ENCODE measurements at places on chromosomes 4 and X. TPM values are rescaled to one million over a fixed set of nuclear protein-coding genes. Genes with fewer than 3 reads are reported as not detected.

GRCh38 chrX:121260596-121261240 is 213.3 kb downstream of the GLUD2 start:
- H3K36me3 ChIP-seq, result no peaks in the 10 kb centered on the region
- H3K4me1 ChIP-seq, result no peaks in the 10 kb centered on the region
- DNase-seq, result no peak

DNA sequence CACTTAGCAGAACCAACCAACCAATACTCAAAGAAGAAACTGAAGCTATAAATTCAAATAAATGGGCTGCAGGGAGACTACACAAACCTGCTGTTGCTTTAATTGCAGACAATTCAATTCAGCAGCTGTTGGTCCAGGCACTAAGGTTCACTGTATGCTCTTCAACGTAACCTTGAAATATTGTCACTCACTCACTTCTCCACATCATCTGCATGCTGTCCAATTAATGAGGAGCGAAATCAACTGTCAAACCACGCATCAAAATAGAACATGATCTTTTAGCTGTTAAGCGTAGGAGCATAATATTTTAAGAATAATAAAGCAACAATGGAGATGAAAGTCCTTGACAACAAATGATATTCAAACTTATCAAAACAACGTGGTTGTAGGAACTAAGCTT is 17.0 kb downstream of the ENOX2 start:
- H3K4me3 ChIP-seq, result no peak overlapping the region
- H3K27me3 ChIP-seq, result no peaks in the 10 kb centered on the region
- no peaks in the 10 kb centered on the region for H3K4me1 ChIP-seq
- no peak for DNase-seq

- peak overlapping the region; percentile 52 for H3K27ac ChIP-seq
- DNase-seq, result peak; percentile 92
- no peaks in the 10 kb centered on the region for H3K27me3 ChIP-seq
- peaks cover 11% of the 10 kb centered on the region for H3K36me3 ChIP-seq
- peaks cover 5% of the 10 kb centered on the region for H3K4me1 ChIP-seq
Observed at GRCh38 chr4:40887764-40888131, 138.0 kb downstream of the NSUN7 start.

DNA sequence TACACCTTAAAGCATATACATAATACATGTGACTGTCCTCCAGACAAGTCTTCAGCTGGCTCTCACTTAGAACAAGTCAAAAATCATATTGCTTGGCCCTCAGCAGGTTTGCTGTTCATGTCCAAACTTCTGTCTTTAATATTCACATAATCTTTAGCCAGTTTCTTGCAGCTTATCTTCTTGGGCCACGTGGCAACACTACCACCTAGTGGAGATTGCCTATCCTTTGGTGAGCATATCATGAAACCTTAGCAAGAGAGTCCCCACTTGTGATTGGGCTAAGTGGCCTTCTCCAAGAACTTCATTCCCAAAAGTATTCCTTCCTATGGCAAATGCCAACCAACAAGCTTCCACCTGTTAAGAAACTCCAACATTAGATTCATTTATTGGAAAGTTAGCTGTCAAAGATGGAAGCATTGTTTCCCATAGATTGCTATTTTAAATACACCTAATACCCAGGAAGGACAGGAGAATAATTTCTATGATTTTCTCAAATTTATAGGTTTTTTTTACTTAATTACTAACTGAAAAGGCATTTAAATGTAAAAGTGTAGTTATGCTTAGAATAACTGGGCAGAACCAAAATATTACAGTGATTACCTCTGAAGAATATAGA is 231.9 kb upstream of the INTU start:
- no peak overlapping the region for H3K27ac ChIP-seq
- peaks cover 2% of the 10 kb centered on the region for H3K4me1 ChIP-seq
- H3K36me3 ChIP-seq, result no peaks in the 10 kb centered on the region
- H3K27me3 ChIP-seq, result peaks cover 4% of the 10 kb centered on the region
- no peak overlapping the region for H3K4me3 ChIP-seq
- peak; percentile 83 for DNase-seq

- H3K27ac ChIP-seq, result no peak within 1 kb of the TSS
- peaks cover 29% of the 10 kb centered on the region for H3K36me3 ChIP-seq
- DNase-seq, result peak; percentile 57
- H3K27me3 ChIP-seq, result no peaks in the 10 kb centered on the region
Observed at GRCh38 chrX:71301195-71301924, at the start of gene ITGB1BP2. Gene ITGB1BP2, plus strand, starts transcription at chrX:71301750. Its CDS starts 57 bp downstream, at chrX:71301807.

- H3K4me3 ChIP-seq, result no peak overlapping the region
- H3K36me3 ChIP-seq, result no peaks in the 10 kb centered on the region
- H3K27ac ChIP-seq, result no peak overlapping the region
- peak; percentile 68 for DNase-seq
Observed at GRCh38 chrX:10636337-10636736, 16.0 kb upstream of the MID1 start.

DNA sequence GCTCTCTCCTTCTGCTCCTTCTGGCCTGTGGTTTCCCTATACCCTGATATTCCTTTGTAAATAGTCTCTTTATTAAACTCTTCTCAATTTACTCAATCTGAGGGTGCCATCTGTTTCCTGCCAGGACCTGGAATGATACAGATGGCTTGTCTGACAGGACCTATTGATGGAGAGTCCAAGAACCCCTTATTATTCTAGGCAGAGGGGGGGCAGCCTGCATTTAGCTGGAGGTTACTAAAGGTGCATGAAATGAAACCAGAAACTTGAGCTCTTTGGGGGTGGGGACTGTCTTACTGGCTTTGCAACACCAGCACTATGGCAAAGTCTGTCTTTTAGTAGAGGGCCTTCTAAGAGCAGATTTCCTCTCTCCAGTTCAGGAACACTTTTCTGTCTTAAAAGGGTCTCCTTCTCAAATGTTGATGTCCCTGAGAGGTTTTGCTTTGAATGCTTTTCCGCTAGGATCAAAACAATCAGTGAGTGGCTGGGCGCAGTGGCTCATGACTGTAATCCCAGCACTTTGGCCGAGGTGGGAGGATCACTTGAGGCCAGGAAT is 162.5 kb upstream of the MED14 start:
- DNase-seq, result no peak
- peaks cover 4% of the 10 kb centered on the region for H3K27me3 ChIP-seq
- H3K4me3 ChIP-seq, result no peak overlapping the region
- no peak overlapping the region for H3K27ac ChIP-seq
- H3K4me1 ChIP-seq, result no peaks in the 10 kb centered on the region

DNA sequence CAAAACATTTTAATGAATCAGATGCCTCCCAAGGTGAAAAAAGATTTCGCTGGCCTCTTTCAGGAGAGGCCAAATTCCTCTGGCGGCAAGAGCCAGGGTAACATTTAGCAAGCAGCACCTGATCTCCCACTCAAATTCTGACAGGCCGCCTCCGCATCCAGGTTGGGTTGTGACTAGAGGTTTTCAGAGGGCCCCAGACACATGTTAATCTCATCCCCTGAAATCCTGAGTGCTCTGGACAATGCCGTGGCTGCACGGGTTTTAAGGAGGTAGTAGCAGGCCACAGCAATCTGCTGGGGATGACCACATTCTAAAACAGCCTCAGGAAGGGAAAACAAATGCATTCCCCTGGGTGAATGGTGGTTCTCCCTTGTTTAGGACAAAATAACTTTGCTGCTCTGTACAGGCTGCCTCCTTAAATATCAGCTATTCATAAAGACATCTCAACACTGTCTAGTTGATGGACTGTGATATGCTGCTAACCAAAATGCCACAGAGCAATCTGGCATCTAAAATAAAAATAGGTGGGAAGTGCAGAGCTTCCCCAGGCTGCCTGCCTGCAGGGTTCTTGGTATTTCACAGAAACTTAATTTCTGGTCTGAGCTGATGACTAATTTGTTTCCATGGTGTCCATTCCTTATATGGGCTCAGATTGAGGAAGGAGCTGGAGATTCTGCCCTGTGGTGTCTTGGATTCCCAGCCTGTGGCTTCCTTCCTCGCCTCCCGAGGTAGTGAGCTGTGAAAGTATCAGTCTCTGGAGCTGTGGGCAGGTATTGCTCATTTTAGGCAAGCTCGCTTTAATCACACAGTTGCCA is 202.0 kb downstream of the DCLK2 start:
- peak overlapping the region; percentile 91 for H3K27ac ChIP-seq
- H3K36me3 ChIP-seq, result peaks cover 1% of the 10 kb centered on the region
- peaks cover 19% of the 10 kb centered on the region for H3K4me1 ChIP-seq
- no peak overlapping the region for H3K4me3 ChIP-seq
- no peaks in the 10 kb centered on the region for H3K27me3 ChIP-seq

- no peaks in the 10 kb centered on the region for H3K36me3 ChIP-seq
- H3K4me1 ChIP-seq, result no peaks in the 10 kb centered on the region
- no peaks in the 10 kb centered on the region for H3K27me3 ChIP-seq
- DNase-seq, result peak; percentile 3
- no peak overlapping the region for H3K4me3 ChIP-seq
Observed at GRCh38 chrX:86806786-86807185, 658.5 kb downstream of the DACH2 start.

DNA sequence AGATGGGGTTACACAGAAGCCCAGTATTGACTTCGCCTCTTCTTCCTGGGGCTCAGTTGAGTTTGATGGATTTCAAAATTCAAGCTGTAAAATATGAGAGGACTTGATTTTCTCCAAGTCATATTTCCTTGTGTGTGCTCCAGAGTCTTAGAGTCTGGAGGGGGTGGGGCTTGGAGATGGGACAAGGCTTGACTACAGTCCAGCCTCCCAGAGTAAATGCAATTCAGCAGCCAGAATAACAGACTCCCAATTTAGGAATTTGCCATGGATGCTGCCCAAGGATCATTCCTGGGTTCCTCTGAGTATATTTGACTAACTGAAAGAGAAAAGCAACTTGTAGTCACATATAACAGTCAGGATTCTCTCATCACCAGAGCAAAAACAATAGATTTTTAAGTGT is 53.7 kb upstream of the RBPJ start:
- DNase-seq, result peak; percentile 53
- H3K27me3 ChIP-seq, result no peaks in the 10 kb centered on the region
- no peaks in the 10 kb centered on the region for H3K4me1 ChIP-seq
- no peaks in the 10 kb centered on the region for H3K36me3 ChIP-seq
- no peak overlapping the region for H3K27ac ChIP-seq

DNA sequence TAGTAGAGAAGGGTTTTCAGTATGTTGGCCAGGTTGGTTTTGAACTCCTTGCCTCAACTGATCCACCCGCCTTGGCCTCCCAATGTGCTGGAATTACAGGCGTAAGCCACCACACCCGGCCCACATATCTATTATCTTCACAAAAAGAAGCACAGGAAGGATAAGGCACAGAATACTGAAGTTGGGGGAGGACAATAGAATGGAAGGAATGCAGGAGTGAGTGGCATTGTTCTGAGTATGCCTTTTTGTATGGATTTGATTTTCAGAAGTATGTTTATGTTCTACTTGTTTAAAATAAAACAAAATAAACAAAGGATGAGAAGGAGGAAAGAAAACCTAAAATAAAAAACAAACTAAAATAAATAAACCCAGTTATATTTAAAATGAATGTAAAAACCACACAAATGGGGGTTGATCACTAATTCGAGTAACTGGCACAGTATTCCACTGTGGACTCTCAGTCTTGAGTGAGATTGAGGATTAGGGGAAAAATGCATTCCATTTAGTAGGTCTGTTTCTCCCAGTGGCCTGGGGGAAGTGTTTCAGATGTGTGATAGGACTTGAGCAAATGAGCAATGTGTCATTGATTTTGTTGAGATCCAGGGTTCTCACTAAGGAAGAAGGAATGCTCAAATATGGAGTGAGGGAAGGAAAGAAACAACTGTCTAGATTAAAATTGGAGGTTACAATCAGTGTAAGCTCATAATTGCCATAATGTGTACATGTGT is 109.0 kb upstream of the C1QTNF7 start:
- no peak overlapping the region for H3K4me3 ChIP-seq
- H3K36me3 ChIP-seq, result no peaks in the 10 kb centered on the region
- DNase-seq, result peak; percentile 53
- H3K27me3 ChIP-seq, result no peaks in the 10 kb centered on the region

DNA sequence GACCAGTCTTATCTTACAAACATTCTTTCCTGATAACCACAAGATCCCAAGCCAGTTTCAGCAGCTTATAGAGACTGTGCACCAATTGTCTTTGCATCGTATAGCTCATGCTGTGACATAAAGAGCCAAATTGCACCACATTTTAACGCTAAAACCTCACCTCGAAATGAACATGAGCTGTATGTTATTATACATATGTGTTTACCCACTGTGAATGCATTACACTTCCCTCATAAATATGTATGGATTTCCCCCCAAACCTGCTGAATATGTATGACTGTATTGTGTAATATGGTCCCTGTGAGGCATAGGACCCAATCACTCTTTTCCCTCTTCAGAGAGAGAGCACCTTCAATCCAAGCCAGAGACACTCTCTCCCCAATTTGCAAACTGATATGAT is 692.4 kb downstream of the NLGN4X start:
- H3K27me3 ChIP-seq, result no peaks in the 10 kb centered on the region
- no peak for DNase-seq
- H3K4me3 ChIP-seq, result no peak overlapping the region
- no peaks in the 10 kb centered on the region for H3K36me3 ChIP-seq
- no peak overlapping the region for H3K27ac ChIP-seq

DNA sequence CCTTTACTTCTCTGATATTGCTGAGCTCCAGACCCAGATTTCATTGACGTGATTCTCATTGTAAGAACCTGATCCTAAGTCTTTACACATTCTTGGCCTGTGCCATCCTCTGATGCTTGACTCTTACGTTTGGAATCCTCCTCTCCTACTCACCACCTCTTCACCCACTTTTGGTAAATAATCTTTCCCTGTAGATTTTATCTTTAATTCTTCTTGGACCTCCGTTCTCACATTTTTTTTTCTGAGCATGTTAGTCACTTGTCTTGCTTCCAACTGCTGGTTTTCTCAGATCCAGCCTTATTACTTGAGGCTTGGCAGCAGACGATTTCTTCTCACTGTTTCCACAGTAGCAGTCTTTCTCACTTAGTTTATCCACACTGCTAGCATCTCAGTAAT is 12.4 kb upstream of the SH3RF1 start:
- H3K27me3 ChIP-seq, result no peaks in the 10 kb centered on the region
- no peak overlapping the region for H3K4me3 ChIP-seq
- peaks cover 5% of the 10 kb centered on the region for H3K4me1 ChIP-seq
- H3K27ac ChIP-seq, result 0 out of 2 replicates have a peak overlapping the region, but pooled peaks have one; percentile 0

DNA sequence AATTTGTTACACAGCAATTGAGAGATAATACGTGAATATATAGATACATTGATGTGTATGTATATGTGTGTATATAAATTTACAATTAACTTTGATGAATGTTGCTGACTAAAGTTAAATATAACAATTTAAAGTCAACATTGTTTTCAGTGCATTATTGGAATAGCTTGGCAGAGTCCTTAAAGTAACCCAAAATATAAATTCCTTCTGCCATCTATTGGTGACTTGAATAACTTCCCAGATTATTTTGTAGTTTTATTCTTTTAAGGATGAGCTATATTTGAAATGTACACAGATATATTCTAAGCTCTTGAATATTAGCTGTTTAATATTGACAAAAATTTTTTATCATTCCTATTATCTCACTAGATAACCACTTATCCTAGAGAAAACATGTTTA is 298.2 kb upstream of the FSTL5 start:
- H3K36me3 ChIP-seq, result no peaks in the 10 kb centered on the region
- DNase-seq, result no peak
- no peaks in the 10 kb centered on the region for H3K4me1 ChIP-seq
- no peaks in the 10 kb centered on the region for H3K27me3 ChIP-seq
- no peak overlapping the region for H3K27ac ChIP-seq
- H3K4me3 ChIP-seq, result no peak overlapping the region

The CC2D2A gene
- 26.3 TPM for total RNA-seq

The ADGRG2 gene
- total RNA-seq, result under 0.01 TPM

The UGT8 gene
- not detected for total RNA-seq

The BANK1 gene
- total RNA-seq, result under 0.01 TPM

The PNMA6F gene
- not detected for total RNA-seq

The TAF7L gene
- total RNA-seq, result 0.28 TPM

The TXK gene
- total RNA-seq, result not detected

Measured in IMR-90 (cell line).